ENCODE measurements at places on chromosomes 2 and 18. TPM values are rescaled to one million over a fixed set of nuclear protein-coding genes. Genes with fewer than 3 reads are reported as not detected.
A peak's percentile ranks its signal among the peaks of the same experiment; 100 is the strongest.

The RND3 gene
- total RNA-seq: not detected

DNA sequence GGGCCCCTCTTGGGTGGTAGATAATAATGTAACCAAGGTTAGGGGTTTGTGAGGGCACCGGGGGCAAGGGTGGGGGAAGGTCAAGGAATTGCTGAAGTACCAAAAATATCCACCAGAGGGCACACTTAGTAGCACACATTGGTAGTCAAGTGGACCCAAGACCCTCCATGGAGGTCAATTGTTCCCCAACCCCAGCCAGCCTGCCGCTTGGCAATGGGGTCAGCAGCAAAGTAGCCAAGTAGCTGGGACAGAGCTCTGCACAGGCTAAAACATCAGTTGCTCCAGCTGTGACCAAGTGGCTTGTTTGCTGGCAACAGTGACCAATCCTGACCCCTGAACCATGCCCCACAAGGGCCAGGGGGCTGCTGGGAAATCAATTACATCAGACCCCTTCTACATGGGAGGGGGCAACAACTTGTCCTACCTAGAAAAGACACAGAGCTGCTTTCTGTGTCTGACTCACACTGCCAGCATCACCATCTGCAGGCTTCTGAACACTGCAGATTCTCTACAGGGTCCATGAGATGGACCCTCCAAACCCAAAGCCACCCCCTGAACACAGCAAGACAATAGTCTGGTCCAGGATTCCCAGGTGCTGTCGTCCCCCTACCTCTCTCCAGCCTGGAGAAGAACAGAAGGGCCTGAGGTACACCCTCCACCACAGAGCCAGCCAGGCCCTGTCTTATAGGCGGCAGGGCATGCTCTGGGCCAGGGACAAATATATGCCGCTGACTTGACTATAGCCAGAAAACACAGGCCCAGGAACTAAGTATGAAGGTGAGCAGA is 76.0 kb downstream of the EMX1 start:
- no peak overlapping the region for H3K27ac ChIP-seq
- DNase-seq: peak; percentile 10
- no peak overlapping the region for H3K4me3 ChIP-seq
- no peaks in the 10 kb centered on the region for H3K27me3 ChIP-seq
- no peaks in the 10 kb centered on the region for H3K36me3 ChIP-seq

- H3K36me3 ChIP-seq: no peaks in the 10 kb centered on the region
- no peak for DNase-seq
- H3K27me3 ChIP-seq: no peaks in the 10 kb centered on the region
- no peaks in the 10 kb centered on the region for H3K4me1 ChIP-seq
Observed at GRCh38 chr2:75276093-75277029, 77.0 kb upstream of the TACR1 start.

GRCh38 chr18:79400591-79401381 is 5.1 kb downstream of the NFATC1 start:
- H3K27ac ChIP-seq: peak overlapping the region; percentile 47
- DNase-seq: peak; percentile 73
- peaks cover 47% of the 10 kb centered on the region for H3K4me1 ChIP-seq
- H3K27me3 ChIP-seq: no peaks in the 10 kb centered on the region

GRCh38 chr18:14093307-14093915 is 38.8 kb downstream of the ZNF519 start:
- no peak overlapping the region for H3K27ac ChIP-seq
- no peaks in the 10 kb centered on the region for H3K4me1 ChIP-seq
- DNase-seq: no peak
- H3K36me3 ChIP-seq: no peaks in the 10 kb centered on the region

DNA sequence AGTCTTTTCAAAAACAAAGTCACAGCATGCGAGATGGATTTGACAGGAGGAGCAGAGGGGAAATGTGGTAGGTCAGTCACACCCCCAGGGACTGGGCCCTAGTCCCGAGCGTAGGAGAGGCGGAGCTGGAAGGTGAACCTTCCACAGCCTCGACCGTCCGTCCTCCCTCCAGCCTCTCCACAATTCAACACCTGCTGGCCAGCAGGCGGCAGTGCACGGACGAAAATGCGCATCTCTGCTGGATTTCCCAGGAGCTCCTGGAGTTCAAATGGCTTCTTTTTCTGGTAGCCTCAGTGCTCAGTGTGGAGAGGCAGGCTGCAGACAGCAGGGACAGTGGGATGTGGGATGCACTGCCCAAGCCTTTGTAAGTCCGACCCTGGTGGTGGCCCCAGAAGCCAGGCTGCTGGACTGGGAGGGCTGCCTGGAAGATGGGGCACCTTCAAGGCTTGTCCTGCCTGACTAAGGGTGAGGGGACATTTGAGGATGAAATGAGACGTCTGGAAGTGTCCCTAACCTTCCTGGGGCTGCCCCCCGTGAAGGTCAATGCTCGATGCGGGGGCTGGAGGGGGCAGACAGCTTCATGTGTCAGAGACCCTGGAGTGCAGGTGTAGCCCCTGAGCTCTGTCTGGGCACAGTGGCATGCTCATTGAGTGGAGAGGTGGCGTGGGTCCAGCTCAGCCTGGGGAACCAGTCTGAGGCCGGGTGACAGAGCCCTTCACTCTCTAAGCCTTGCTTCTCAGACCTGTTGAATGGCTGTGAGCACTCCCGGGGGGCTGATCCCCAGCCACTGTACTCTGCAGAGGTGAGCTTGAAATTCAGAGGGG is 189.5 kb downstream of the TFCP2L1 start:
- H3K27ac ChIP-seq: no peak overlapping the region
- no peak for DNase-seq
- H3K4me1 ChIP-seq: no peaks in the 10 kb centered on the region

All from CD8-positive, alpha-beta memory T cell (primary cell).